ENCODE measurements at places on chromosomes 5 and 9.

DNA sequence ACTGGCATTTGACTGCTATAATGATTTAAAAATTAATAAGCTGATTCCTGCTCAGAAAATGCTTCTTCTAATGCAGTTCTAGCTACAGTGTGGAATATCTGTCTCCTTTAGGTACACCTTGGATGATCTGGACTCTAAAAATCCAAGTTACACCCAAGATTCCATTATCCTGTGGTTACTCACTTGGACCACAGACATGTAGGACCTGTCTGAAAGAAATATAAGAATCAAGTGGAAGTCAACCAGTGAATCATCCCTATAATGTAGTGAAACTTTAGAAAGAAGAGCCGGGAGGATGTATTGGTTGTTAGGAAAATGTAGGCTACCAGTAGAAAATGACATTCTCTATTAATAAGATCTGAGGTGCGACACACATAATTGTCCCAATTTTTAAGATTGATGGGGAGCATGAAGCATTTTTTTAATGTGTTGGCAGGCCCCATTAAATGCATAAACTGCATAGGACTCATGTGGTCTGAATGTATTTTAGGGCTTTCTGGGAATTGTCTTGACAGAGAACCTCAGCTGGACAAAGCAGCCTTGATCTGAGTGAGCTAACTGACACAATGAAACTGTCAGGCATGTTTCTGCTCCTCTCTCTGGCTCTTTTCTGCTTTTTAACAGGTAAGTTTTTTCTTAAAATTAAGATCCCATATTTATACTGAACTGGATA lies at the start of gene SPINK6:
Gene SPINK6 (plus strand): TSS at position 512 of the 673 bp plus-strand sequence. CDS start 55 bp downstream, at position 567.
- DNase-seq, result no peak

DNA sequence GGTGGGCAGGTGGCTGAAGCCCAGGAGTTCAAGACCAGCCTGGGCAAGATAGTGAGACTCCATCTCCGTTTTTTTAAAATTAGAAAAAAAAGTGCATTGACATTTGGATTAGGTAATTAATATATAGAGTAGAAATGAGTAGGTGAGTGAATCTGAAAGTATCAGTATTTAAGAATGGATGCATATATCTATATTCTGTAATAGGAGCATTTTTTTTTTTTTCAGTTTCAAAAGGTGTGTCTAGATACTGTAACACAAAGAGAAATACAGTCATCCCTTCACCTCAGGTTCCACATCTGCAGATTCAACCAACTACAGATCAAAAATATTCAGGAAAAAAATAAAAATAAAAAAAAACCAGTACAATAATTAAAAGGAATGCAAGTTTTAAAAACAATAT lies 50.8 kb downstream of the RBM27 start:
- DNase-seq, result no peak

- no peak for DNase-seq
Observed at GRCh38 chr9:6413365-6414246, 607 bp downstream of the UHRF2 start.

DNA sequence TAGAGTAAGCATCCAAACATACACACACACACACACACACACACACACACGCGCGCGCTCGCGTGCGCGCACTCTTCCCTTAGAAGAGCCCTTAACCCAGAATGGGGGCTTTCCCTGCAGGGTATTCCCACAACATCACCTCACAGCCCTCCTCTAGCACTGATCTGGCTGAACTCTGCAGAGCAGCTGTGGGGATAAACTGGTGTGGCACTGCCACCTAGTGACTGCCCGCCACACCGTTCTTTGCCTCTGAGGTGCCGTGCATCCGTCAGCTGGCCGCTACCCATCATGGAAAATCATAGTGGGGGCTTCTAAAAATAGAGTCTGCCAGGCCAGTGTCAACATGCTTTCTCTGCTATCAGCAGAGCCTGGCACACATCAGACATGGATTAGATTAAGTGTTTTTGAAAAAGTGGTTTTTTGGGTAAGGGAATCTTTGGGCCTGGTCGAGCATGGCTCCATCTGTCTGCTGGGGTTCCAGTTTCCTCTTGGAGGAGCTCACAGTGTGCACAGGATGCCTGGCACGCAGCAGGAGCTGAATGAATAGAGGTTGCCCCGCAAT lies 88.1 kb downstream of the KCNN2 start:
- DNase-seq, result peak; percentile 60

DNA sequence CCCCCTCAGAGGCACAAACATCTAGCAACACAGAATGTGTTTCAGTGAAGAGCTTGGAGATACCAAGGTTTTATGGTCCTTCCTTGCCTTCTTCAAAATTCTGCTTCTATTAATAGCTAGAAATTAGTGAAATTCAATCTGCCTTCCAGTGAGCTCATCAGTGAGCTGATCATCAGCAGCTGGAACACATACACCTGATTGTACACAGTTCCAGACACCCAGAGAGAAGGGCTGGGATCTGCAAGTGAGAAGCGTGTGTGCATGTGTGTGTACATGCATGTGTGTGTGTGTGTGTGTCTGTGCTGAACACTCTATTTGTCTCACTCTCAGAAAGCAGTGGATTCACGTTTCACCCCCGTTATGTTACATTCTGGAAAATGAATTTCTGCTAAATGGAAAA lies 28.5 kb downstream of the CFAP90 start:
- DNase-seq, result no peak

GRCh38 chr5:11076945-11077613 lies 316.0 kb upstream of the DAP start:
- DNase-seq, result no peak

- DNase-seq, result peak; percentile 65
Observed at GRCh38 chr5:76556511-76557221, 66.5 kb downstream of the F2RL2 start.

DNA sequence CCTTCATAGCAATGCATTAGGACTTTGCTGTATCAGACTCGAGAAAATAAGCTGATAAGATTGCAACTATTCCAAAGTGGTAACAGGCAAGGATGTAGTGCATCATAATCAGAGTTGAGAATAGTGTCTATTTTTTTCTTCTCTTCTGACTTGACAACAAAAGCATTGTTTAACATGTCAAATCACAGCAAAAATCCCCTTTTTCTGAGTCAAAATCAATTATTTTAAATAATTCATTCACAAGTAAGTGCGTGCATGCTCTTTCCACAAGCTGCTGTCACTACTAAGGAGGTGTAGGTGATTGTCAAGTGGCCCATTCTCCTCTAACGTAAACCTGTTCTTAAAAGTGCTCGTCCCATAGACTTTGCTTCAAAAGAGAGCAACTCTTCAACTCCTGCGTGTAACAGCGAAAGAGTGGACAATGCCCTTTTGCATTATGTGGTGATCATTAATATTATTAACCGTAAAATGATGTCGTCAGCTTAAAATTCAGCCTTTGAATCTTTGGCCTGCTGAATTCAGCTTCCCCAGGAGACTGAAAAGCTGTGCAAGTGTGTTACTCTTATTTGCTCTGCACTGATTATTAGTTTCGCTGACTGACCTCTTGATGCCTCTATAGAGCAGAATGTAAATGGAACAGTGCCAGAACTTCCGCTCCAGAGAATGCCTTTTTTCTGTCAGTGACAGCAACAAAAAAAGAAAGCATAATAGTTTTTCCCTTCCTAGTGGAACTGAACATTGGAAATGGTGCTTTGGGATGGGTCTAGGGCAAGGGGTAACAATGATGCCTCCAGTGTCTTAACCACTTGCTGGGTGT lies 680.8 kb upstream of the SEMA6A start:
- no peak for DNase-seq

GRCh38 chr5:88214655-88215054 lies 54.0 kb downstream of the TMEM161B start:
- DNase-seq, result no peak

- DNase-seq, result no peak
Observed at GRCh38 chr5:82312373-82312856, 34.3 kb upstream of the RPS23 start.

- DNase-seq, result no peak
Observed at GRCh38 chr9:131744171-131744719, 4.4 kb upstream of the RAPGEF1 start.

- no peak for DNase-seq
Observed at GRCh38 chr9:136587145-136587943, 41.5 kb upstream of the NOTCH1 start.

GRCh38 chr5:77211691-77212047 lies 1.2 kb downstream of the PDE8B start:
- DNase-seq, result no peak

- DNase-seq, result no peak
Observed at GRCh38 chr5:147555176-147555575, 45.3 kb upstream of the DPYSL3 start.

- no peak for DNase-seq
Observed at GRCh38 chr5:111645303-111645838, 111.6 kb downstream of the NREP start.

DNA sequence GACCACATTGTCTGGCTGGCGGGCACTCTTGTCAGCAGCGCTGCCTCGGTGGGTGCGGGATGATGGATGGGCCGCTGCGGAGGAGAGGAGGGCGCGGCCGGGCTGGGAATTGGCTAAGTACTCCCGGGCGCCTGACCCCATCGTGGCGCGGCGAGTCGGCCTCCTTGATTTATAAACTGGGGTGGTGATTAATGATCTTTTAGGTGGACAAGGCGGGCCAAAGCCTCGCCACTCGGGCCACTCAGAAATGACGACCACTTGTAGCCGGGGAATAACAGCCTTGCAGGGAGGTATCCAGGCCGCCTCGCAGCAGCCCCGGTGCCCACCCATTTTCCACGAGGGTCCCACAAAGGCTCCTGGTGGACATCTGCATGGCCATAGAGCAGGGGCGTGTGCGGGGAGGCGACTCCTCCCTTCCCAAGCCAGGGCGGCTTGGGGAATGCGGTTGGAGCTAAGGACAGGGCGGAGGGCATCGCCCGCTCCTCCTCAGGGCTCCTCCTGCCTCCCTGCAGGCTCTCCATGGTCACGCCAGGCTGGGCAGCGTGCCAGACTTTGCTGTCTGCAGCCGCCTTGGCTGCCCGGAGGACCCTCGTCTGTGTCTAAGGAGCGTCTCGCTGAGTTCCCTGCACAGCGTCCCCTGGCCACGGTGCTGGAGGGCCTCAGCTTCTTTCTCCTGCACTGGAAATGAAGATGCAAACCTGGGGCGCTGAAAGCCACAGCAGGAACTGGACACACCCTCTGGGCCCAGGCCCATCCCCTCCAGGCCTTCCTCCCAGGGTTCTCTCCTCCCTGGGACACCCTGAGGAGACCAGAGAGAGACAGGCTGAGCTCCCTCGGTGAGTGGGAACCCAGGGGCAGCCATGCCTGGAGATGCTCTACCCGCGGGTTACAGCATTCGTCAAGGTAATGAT lies 287.4 kb upstream of the IRX4 start:
- DNase-seq, result no peak

GRCh38 chr5:126521130-126521529 lies 73.9 kb downstream of the ALDH7A1 start:
- no peak for DNase-seq

DNA sequence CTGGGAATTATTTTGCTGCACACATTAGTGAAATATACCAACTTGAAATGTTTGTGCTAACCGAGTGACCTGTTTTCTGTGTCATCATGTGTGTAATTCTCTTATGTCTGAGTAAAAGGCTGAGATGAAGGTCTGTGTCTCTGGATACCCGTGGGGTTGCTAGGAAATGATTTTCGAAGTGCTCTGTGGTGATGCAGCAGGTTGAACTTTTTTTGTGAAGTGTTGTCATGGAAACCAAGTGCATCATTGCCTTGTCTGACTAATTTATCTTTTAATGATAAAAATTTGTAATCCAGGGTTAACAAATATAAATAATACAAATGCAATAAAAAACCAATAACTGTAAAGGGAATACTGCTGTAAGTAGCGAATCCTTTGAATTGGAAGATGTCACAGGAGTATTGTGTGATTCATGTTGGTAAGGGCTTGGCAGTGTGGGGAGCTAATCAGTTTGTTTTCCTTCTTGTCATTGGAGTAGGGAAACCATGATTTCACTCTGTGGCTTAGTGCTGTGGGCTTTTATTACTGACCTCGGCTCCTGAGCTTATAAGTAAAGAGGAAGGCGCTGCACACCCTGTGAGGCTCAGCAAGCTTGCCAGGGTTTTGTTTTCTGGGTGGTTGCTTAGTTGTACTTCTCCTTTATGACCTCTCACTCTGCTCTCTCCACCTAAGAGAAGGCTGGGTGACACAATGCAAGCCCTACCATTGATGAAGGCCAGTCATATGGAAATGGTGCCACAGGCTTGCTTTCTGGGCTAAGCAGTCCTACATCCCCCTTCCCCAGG lies 22.3 kb downstream of the PDE8B start:
- no peak for DNase-seq

DNA sequence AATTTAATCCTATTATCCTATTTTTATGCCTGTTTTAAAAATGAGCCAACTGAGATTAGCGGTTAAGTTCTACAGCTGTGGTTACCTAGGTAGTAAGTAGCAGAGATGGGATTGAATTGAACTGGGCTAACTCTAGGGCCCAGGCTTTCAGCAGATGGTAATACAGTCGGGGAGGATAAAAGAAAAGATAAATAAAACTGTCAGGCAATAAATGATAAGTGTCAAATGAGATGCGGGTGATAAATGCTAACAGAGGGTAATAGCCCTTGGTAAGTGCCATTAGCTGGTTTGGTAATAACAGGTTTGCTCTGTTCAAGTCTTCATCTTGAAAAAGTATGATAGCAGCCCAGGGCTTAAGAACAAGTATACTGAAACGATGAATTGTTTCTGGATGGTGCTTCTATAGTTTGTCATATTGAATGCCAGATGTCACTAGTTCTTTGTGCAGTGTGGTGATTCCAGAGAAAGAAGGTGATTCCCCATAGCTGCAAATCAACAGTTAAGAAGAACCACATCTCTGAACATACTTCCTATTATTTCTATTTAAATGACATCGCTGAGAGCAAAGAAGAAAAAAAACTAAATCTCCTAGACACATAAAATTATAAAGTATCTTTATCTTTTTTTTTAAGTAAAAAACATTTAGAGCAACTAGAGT lies 360.8 kb upstream of the PANK3 start:
- no peak for DNase-seq

DNA sequence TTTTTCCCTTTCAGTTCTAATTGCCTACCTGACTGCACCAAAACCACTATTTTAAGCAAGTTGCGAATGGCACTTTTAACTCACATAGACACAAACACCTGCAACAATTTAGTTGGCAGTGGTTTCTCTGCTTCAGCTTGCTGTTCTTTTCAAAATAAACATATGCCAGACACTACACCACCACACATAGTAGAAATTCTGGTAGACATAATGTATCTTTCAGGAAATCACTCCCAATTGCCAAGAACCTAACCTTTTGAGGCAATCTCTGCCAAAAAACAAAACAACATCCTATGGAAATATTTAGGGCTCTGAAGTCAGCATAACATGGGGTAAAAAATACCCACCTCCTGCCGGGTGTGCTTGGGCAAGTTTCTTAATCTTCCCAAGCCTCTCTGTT lies 27.7 kb downstream of the GLIS3 start:
- no peak for DNase-seq

- DNase-seq, result no peak
Observed at GRCh38 chr9:94623253-94623652, 16.1 kb downstream of the FBP1 start.

GRCh38 chr9:89243296-89244061 lies 64.9 kb upstream of the SHC3 start:
- no peak for DNase-seq

GRCh38 chr9:129581505-129582189 lies 39.3 kb downstream of the C9orf50 start:
- DNase-seq, result no peak

GRCh38 chr9:75148561-75148960 lies 60.2 kb downstream of the OSTF1 start:
- DNase-seq, result no peak

GRCh38 chr5:125410537-125411070 lies 664.2 kb upstream of the ZNF608 start:
- no peak for DNase-seq

GRCh38 chr5:74598731-74599130 lies 41.8 kb downstream of the ENC1 start:
- no peak for DNase-seq

Data from GM12878 (cell line).